Stimulated activated CD4-positive, alpha-beta T cell treated with anti-CD3 and anti-CD28 coated beads, Interleukin-1b, Interleukin-23, amount 100 ng/mL, for 4 hours (primary cell): ENCODE measurements at places on chromosomes 2 and 18.

GRCh38 chr2:73385504-73386341 lies at the start of gene ALMS1:
TSS of gene ALMS1 (plus strand) at chr2:73385836. CDS start at chr2:73385869, 33 bp downstream.
- peak; percentile 77 for DNase-seq

DNA sequence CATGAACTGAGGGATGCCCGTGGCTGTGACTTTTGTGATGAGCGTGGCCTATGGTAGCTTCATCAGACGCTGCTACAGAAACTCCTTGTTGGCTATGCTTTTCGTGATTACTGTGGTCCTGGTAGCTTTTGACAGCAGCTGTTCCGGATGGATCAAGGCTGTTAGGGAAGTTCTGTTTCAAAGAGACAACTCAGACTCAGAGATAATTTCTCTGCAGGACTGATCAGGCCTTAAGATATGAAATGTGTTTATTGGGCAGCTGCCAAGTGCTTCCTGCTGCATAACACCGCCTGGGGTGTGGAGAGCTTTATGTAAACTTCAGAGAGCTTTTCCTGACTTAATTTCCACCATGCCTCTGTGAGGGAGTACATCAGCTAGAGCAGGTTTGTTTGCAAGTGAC lies 243.8 kb downstream of the TSN start:
- no peak for DNase-seq

DNA sequence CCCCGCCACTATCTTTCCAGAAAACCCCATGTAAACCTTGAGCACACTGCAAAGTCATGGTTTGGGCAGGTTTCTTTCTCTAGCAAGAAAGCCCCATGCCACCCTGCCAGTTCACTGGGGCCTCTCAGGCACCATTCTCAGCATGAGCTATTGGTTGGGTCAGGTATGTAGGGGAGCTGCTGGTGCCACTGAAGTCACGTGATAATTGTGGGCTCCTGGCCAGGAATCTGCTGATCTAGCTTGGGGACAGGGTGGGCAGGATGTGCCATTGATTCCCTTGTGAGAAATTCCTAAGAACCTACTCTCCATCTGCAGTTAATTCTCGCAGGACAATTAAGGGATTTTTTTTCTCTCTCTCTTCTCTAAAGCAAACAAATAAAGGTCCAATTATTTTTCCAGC lies 26.5 kb upstream of the HNMT start:
- no peak for DNase-seq

DNA sequence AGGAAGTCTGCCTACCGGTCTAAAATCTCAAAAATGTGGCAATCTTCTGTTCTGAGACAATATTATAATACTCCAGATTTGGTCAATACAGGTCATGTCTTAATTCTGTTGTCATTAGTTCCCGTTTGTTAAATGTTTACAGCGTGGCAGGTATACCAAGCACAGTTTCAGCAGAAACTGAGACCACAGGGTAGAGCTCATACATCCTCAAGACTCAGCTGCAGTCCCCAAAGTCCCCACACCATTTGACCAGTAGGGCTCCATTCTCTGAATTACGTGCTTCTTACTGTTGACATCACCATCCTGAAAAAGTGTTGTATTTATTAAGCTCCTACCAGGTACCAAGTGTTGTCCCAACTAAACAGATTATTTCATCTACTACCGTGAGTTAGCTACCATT lies 157.1 kb downstream of the MC4R start:
- DNase-seq = no peak

DNA sequence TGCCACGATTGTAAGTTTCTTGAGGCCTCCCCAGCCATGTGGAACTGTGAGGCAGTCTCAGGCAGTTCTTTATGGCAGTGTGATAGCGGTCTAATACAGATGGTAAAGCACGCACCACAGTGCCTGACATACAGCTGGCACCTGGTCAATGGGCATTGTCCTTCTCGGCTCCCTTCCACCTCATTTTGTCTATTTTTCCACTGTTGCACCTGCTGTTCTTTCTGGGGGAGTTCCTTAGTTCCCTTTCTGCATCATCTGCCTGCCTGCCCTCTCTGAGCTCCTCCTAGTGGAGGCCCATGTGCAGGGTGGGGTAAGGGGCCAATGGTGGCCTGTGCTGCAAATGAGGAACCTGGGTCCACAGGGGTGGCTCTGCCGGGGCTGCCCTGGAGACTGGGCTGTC lies 157.6 kb downstream of the LPIN1 start:
- DNase-seq = no peak

- no peak for DNase-seq
Observed at GRCh38 chr2:104733226-104733943, 120.5 kb upstream of the POU3F3 start.

DNA sequence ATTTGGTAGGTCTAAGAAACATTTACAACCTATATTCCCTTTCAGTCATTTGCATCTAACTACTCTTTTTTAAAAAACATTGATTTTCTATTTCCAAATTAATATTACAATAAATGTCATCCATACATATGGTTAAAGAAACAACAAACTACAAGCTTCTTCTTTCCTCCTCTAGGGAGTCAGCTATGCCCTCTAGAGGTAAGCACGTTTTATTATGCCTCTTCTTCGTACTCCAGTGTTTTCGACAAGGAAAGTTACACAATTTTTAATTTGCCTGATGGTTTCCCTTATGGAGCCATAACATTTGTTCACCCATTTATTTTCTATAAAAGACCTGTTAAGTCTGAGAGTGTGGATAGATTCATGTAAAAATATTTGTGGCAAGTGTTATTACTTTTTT lies 183.4 kb upstream of the CDH7 start:
- DNase-seq = no peak

DNA sequence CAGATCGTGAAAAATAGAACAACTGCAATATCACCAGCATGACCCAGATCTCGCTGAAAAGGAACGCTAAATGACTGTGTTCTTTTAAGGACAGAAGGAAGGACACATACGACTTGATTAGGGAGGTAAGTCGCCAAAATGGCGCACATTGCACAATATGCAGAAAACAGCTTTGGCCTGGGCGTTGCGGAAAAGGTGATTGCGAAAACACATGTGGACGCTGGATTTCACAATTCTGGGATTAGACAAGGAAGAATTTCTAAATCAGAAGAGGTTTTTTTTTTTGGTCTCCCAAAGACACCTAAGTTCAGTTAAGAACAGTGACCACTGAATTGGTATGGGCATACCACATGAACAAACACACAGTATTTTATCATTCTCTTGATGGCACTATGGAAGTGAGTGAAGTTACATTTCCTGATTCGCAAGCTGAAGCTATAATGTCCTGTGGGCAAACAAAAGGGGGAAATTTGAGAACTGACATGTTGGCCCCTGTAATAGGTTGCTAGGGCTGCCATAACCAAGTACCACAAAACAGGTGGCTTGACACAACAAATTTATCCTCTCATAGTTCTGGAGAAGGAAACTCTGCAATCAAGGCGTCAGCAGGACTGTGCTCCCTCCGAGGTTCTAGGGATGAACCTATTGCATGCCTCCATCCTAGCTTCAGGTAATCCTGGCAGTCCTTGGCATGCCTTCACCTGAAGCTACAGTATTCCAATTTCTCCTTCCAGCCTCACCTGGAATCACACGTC lies 25.8 kb upstream of the ERICH2 start:
- DNase-seq = no peak

- DNase-seq = no peak
Observed at GRCh38 chr18:12517142-12517825, 109.6 kb downstream of the PRELID3A start.

DNA sequence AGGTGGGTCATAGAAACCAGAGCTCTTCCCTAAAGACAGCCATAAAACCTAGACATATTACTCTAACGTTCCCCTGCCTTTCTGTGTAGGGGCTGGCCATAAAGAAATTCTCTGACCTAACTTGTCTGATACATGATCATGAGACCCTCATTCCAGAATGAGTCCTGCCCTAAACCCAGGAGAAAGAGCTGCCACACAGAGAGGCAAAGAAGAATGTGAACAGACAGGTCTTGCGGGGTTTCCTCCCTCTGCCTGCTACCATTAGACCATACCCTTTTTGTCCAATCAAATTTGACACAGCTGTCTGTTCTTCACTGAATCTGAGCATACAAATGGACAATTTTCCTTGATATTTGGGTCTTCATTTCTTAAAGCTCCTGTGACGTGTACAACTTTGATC lies 198.8 kb upstream of the LHCGR start:
- DNase-seq = no peak

GRCh38 chr2:191713837-191714236 lies 35.9 kb downstream of the NABP1 start:
- DNase-seq = no peak

DNA sequence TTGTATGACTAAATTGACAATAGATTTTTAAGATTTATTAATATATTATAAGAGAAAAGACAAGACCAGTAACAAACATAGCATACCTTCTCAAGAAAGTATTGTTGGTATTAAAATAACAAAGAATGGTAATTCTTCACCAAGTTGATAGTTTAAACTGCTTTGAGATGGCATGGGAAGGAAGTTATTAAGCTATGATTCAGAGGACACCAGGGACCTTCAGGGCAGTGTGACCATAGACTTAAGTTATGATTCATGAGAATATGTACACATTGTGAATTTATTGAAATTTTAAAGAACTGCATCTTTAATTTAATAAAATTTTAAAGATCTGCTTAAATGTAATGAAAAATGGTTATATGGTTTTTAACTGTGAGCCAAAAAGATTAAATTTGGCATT lies 205.7 kb downstream of the DSEL start:
- DNase-seq = no peak

- no peak for DNase-seq
Observed at GRCh38 chr18:54765636-54766375, 62.5 kb upstream of the RAB27B start.

DNA sequence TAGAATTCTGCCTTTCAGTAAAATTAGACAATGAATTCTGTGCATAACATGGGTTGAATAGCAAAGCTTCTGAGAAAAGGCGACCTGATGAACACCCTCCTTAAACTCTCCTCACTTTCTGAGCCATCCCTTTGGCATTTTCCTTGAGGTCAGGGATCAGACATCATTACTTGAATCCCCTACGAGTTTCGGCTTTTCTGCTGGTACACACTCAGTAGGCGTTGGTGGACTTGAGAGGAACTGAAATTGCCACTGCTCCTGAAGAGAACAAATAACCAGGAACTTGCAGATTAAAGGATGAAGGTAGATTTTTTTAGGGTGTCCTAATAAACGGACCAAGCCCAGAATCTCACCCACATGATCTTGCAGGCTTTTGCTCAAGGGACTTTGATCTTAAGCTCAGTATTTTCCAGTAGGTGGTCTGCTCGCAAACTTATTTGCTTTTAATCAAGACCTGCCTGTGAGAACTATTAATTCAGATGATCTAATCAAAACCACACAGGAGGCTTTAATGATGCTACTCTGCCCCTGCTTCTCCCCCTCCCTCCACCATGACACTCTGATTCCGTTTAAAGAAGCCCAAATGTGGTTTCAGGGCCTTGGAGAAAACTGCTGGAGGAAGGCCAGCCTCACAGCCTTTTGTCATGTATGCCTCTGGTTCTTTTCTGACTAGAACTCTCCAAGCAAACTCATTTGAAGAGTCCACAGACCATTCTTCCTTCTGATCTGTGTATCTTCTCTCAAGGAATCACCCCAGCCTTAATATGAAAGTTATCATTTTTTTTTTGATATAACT lies 124.9 kb downstream of the PRKCE start:
- no peak for DNase-seq

GRCh38 chr18:58492891-58493469 lies 135.9 kb downstream of the ALPK2 start:
- DNase-seq = no peak

DNA sequence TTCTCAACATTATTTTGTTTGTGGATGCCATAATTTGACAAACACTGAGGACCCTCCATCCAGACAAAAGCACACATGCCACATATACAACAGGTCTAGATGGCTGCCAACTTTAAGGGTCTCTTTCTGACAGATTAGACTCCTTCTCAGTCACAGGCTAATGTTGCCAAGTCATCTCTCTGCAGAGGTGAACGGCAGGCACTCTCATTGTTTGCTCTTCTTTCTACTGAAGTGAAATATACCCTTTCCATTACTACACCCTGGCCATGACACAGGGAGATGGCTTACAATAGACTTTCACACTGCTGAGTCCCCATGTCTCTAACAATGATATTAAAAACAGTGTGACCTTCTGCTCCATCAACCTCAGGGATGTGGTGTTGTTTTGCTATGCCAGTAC lies 47.5 kb upstream of the ZNF397 start:
- no peak for DNase-seq

GRCh38 chr2:3125001-3125760 lies 252.4 kb downstream of the EIPR1 start:
- DNase-seq = no peak

GRCh38 chr2:44939106-44940048 lies 2.1 kb upstream of the SIX3 start:
- DNase-seq = no peak

DNA sequence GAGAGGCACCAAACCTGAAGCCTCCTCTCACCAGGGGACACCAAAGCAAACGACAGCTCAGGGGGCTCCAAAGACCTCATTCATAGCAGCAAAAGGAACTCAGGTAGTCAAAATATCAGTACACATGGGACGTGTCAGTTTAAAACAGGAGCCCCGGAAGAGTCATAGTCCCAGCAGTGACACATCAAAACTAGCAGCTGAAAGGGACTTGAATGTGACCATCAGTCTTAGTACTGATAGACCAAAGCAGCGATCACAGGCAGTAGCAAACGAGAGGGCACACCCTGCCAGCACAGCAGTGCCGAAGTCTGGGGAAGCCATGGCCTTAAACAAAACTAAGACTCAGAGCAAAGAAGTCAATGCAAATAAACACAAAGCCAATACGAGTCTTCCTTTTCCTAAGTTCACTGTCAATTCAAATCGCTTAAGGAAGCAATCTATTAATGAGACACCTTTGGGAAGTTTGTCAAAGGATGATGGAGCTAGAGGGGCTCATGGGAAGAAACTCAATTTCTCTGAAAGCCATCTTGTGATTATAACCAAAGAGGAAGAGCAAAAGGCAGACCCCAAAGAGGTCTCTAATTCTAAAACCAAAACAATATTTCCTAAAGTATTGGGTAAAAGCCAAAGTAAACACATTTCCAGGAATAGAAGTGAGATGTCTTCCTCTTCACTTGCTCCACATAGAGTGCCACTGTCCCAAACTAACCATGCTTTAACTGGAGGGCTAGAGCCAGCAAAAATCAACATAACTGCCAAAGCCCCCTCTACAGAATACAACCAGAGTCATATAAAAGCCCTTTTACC lies 1.2 kb downstream of the GALNT5 start:
- no peak for DNase-seq

GRCh38 chr2:26564121-26564644 lies 77.0 kb downstream of the CIB4 start:
- no peak for DNase-seq

- no peak for DNase-seq
Observed at GRCh38 chr2:237315829-237316225, 98.1 kb downstream of the COL6A3 start.

DNA sequence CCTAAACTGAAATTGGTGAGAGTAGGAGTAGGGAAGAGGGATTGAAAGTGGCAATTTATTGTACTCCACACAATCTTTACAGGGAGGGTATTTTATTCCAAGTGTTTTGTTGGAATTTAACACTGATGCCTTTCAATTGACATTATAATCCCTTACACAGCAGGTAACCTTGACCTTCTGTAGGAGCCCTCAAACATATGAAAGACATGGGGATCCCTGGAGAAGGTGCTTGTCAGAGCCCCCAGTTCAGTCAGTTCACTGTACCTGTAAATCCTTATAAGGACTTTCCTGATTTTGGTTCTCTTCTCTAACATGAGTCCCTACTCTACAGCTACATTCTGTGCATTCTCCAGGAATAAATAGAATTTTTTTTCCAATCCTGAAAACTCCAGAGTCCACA lies 384.9 kb upstream of the NRP2 start:
- DNase-seq = no peak
